ENCODE measurements at places on chromosomes 5 and 9. TPM values are rescaled to one million over a fixed set of nuclear protein-coding genes. Genes with fewer than 3 reads are reported as not detected.

GRCh38 chr9:114521846-114522245 lies 16.6 kb upstream of the WHRN start:
- peaks cover 26% of the 10 kb centered on the region for H3K27me3 ChIP-seq
- H3K27ac ChIP-seq, result no peak overlapping the region
- no peak for DNase-seq
- no peaks in the 10 kb centered on the region for H3K36me3 ChIP-seq

DNA sequence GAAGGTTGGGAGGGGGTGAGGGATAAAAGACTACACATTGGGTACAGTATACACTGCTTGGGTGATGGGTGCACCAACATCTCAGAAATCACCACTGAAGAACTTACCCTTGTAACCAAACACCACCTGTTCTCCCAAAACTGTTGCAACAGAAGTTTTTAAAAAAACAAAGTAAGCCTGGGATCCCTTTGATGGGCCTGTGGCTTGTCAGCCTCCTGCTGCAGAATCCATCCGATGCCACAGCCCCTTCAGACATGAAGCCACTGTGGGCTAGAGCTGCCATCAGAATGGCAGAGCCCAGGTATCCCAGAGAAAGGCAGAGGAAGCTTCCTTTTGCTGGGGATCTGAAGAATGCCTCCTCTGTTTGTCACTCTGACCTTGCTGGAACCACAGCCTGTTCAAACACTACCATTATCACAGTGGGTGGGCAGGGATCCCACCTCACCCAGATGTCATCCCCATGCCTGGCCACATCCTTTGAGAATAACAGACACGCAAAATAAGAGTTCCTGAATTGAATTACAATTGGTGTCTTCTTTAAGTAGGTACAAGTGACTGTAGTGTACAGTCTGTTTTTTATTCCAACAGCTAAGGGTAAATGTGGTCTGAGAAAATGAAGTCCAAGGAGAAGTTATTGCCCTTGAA lies 78.1 kb upstream of the DIRAS2 start:
- H3K27ac ChIP-seq, result no peak overlapping the region
- H3K4me1 ChIP-seq, result no peaks in the 10 kb centered on the region
- H3K36me3 ChIP-seq, result no peaks in the 10 kb centered on the region
- no peak overlapping the region for H3K4me3 ChIP-seq
- no peak for DNase-seq
- peaks cover 5% of the 10 kb centered on the region for H3K27me3 ChIP-seq

DNA sequence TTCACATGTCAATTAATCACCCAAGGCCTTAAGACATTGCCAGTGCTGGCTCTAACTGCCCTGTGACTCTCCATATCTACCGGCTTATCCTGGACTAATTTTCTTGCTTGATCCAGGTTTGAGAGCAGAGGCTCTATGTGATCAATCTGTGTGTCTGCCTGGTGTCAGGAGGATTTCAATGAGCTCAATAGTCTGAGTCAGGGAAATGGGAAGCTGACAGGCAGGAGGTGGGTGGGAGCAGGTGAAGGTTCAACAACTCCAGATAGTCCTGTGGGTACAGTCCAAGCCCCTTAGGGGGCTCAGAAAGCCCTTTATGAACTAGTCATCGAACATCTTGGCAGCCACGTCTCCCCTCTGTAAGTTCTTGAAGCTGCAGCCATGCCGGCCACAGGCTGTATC lies 72.2 kb downstream of the SHB start:
- no peak overlapping the region for H3K27ac ChIP-seq
- peaks cover 6% of the 10 kb centered on the region for H3K27me3 ChIP-seq
- no peak overlapping the region for H3K4me3 ChIP-seq
- no peaks in the 10 kb centered on the region for H3K36me3 ChIP-seq
- H3K4me1 ChIP-seq, result peaks cover 7% of the 10 kb centered on the region

- no peak overlapping the region for H3K4me3 ChIP-seq
- peaks cover 3% of the 10 kb centered on the region for H3K27me3 ChIP-seq
- H3K4me1 ChIP-seq, result peaks cover 16% of the 10 kb centered on the region
- DNase-seq, result no peak
- H3K27ac ChIP-seq, result no peak overlapping the region
These were observed 221.9 kb downstream of the PDZD2 start for GRCh38 chr5:31860726-31861433.

DOK3 gene
- total RNA-seq, result 3.8 TPM

DNA sequence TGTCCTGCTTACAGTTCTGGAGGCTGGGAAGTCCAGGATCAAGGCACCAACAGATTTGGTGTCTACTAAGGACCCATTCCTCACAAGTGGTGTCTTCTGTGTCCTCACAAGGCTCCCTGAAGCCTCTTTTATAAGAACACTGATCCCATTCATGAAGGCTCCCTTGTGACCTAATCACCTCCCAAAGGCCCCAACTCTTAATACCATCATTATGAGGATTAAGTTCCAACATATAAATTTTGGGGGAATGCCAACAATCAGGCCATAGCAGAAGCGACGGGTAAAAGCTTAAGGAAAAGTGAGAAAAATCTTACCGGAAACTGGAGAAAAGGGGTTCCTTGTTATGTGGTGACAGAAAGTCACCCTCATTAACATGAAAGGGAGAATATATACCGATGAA lies 11.2 kb downstream of the CTNNAL1 start:
- peaks cover 2% of the 10 kb centered on the region for H3K36me3 ChIP-seq
- no peak for DNase-seq
- peaks cover 7% of the 10 kb centered on the region for H3K4me1 ChIP-seq
- no peak overlapping the region for H3K4me3 ChIP-seq

GRCh38 chr5:137935190-137935589 lies 45.9 kb downstream of the PKD2L2 start:
- no peaks in the 10 kb centered on the region for H3K27me3 ChIP-seq
- no peak overlapping the region for H3K4me3 ChIP-seq
- peaks cover 10% of the 10 kb centered on the region for H3K36me3 ChIP-seq

DNA sequence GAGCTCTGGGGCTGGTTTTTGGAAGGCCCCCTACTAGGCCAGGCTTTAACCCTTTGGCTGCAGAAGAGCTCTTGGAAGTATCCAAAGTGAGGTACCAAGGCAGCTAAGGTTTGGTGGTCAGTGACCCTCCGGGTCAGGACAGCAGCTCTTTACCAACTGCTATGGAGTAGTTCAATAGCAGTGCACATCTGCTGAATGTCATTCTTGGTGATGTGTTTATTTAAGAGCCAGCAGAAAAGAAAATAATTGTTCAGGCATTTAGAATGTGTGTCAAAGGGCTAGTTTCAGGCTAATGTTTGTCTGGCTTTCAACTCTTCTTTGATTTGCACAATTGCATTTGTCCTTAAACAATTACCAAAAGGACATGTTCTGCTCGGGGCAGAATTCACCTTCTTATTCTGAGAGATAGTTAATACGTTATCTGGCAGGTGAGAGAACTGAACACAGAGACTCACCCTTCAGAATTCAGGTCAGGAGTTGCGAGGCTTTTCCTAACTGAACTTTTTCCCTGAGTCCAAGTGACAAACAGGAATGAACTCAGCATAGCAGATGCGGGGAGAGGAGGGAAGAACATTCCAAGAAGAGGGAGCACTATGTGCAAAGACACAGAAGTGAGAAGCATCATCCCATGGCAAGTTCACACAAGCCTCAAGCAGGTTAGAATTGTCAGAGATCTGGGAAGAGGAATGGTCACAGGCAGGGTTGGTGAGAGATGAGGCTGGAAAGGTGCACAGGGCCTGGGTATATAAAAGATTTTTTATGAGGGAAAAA lies 556.7 kb upstream of the TLE4 start:
- no peak for DNase-seq
- H3K4me3 ChIP-seq, result no peak overlapping the region

UTP15 gene
- total RNA-seq, result 32.9 TPM

DNA sequence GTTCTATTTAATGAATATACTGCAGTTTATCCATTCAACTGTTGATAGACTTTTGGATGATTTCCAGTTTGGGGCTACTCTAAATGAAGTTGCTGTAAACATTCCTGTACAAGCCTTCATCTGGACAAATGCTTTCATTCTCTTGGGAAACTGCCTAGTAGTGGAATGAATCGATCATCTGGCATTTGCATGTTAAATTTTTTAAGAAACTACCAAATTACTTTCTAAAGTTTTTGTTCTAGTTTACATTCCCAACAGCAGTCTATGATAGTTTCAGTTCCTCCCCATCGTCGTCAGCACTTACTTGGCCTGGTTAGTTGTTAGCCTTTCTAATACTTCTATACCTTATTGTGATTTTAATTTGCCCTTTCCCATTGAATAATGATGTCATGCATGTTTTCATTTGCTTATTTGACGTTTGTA lies 306.3 kb downstream of the FER start:
- H3K36me3 ChIP-seq, result peaks cover 16% of the 10 kb centered on the region
- no peak overlapping the region for H3K4me3 ChIP-seq
- no peaks in the 10 kb centered on the region for H3K4me1 ChIP-seq
- no peak for DNase-seq
- no peaks in the 10 kb centered on the region for H3K27me3 ChIP-seq

- no peaks in the 10 kb centered on the region for H3K36me3 ChIP-seq
- H3K27ac ChIP-seq, result no peak overlapping the region
- H3K4me1 ChIP-seq, result no peaks in the 10 kb centered on the region
- peaks cover 32% of the 10 kb centered on the region for H3K27me3 ChIP-seq
- H3K4me3 ChIP-seq, result no peak overlapping the region
These were observed 157.6 kb downstream of the SLC12A2 start for GRCh38 chr5:128241051-128241695.

DNA sequence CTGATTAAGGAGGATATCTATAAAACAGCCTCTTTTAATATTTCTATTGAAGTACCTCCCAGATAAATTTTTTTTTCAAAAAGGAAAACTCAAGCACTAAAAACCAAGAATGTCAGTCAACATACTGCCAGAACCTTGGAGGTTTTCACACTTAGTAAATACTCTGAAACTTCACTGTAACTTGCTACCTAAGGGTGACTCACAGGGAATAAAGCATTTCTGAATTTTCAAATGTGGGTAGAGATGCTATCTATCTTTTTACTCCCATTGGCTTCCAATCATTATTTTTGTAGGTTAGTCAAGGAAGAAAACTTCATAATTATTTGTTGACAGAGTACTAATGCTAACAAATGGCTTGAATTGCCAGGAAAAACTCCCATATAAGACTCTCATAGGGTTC lies 46.1 kb downstream of the SLC25A46 start:
- H3K4me3 ChIP-seq, result no peak overlapping the region
- H3K27me3 ChIP-seq, result peaks cover 5% of the 10 kb centered on the region
- H3K36me3 ChIP-seq, result peaks cover 4% of the 10 kb centered on the region
- H3K27ac ChIP-seq, result no peak overlapping the region
- no peaks in the 10 kb centered on the region for H3K4me1 ChIP-seq
